ENCODE measurements at places on chromosomes 5 and 9.

DNA sequence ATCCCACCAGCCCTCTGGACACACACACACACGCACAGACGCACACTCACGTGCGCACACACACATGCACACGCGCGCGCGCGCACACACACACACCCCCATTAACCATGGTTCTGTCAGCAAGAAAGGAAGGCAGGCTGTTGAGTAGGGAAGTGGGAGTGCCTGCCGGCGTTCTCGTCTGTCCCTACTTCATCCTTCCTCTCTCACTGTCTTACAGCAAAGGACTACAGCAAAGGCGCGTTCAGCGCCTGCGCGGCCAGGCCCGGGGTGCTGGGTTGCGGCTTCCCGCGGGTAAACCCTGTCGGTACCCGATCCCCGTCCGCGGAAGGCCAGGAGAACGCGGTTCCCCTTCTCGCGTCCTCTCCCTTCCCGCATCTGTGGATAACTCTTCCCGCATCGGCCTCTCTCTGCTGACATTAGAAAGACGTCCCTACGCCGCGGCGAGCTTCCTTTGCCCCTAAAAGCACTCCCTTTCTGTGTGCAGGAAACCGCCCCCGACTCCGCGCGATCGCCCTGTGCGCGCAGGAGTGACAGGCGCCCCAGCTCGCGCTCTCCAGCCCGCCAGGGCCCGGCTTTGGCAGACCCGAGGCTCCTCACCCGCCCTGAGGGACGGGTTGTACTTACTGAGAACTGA lies 219.2 kb downstream of the AGTPBP1 start:
- no peak for DNase-seq

- DNase-seq, result no peak
Observed at GRCh38 chr5:11069041-11069440, 308.0 kb upstream of the DAP start.

- DNase-seq, result no peak
Observed at GRCh38 chr9:19026375-19026774, 6.6 kb downstream of the SAXO1 start.

DNA sequence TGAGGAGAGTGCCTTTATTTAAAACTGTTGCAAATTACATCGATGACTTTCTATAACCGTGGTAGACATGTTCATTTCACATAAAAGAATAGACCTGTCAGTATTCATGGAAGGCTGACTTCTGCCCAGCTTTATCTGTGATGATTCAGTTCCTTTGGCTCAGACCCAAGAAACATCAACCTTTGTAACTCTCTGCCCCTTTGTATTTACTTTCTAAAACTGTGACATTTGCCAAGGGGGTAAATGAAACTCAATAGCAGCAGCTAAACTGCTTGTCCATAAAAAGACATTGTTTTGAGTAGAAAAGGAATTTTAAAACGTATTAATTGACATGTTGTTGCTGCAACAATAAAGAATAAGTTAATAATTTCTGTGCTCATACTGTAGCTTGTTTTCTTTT lies 137.8 kb upstream of the ANKH start:
- DNase-seq, result no peak

GRCh38 chr5:652773-653350 lies 40.3 kb downstream of the TPPP start:
- DNase-seq, result no peak

GRCh38 chr9:93677641-93678136 lies 101.3 kb downstream of the PHF2 start:
- DNase-seq, result no peak

GRCh38 chr5:19047277-19047676 lies 940.7 kb downstream of the CDH18 start:
- DNase-seq, result no peak

DNA sequence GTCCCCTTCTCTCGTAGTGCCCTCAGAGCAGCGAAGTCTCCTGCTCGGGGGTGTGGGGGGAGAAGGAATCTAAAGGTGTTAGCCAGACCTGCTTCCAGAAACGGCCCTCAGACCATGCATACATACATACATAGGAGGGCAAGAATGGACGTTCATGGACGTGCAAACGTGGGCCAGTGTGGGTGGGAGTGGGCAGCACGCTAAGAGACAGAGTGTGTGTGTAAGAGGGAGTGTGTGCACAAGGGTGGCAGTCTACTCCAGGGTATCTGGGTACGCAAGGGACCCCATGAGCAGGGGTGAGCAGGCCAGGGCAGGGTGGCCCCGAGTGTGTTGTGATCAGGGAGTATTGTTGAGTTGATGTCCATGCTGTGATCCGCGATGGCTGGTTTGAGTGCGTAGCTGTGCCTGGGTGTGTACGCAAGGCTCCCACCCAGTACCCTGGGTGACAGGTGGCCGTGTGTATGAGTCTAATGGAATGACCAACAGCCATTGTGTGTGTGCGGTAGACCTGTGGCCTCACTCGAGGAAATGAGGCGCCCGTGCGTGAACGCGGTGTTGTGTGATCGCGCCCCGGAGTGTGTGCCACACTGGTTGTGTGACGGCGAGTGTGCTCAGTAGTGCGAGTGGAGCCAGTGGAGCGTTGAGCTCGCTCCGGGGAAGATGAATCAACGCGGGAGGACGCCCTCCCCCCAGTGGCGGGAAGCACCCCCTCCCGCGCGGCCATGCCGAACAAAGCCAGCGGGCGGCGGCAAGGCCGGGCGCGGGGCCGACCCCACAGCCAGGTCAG lies 826 bp downstream of the GPRIN1 start:
- DNase-seq, result no peak

- no peak for DNase-seq
Observed at GRCh38 chr5:114504560-114504959, 142.7 kb downstream of the KCNN2 start.

GRCh38 chr5:126443374-126443851 lies 20.2 kb downstream of the GRAMD2B start:
- DNase-seq, result no peak

DNA sequence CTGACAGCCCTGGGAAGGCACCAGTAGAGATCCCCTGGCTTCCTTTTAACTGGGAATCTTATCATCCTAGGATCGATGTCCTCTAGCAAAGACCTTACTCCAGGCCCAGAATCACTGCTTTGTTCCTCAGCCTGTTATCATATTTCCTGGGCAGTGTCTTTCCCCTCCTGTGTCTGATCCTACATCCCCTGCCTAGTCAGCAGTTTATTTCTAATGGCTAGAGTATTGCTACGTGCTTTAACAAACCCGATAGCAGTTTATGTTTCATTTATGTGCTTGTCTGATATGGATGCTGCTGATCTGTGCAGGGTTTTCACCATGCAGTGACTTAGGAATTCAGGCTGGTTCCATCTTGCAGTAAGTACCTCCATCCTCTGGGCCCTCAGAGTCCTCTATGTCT lies 20.9 kb upstream of the BARX1 start:
- DNase-seq, result no peak

DNA sequence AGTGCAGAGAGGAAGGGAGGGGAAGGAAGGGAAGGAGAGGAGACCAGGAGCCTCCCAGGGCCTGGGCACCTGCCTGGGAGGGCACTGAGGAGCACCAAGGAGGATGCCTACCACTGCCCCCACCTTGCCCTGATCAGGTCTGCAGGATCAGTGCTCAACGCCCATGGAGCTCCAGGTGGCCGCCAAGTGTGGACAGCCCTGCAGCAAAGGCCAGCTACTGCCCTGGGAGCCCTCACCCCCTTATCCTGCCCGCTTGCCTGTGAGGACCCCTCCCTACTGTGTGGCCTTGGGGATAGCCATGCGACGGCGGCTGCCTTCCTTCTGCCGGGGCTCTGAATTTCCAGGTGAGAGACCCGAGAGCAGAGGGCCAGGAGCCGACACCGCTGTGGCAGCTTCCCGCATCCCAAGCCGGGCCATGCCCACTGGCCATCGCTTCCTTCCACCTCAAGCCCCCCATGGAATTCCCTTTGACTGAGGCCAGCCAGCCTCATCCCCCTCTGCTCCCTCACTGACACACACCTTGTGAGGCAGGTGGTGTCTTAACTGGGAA lies 12.4 kb downstream of the ADAMTS2 start:
- no peak for DNase-seq

DNA sequence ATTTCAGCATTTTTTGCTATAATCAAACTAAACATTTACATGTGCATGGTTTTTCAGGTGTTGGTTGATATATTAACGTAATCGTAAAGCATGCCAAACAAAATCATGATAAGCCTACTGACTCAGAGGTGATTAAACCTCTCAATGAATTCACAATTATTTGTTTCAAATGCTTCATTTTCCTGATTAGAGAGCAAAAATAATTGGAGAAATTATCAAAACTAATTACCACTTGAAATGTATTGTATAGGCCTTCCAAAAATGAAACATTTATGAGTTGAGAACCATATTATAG lies 45.7 kb upstream of the JMY start:
- DNase-seq, result no peak

DNA sequence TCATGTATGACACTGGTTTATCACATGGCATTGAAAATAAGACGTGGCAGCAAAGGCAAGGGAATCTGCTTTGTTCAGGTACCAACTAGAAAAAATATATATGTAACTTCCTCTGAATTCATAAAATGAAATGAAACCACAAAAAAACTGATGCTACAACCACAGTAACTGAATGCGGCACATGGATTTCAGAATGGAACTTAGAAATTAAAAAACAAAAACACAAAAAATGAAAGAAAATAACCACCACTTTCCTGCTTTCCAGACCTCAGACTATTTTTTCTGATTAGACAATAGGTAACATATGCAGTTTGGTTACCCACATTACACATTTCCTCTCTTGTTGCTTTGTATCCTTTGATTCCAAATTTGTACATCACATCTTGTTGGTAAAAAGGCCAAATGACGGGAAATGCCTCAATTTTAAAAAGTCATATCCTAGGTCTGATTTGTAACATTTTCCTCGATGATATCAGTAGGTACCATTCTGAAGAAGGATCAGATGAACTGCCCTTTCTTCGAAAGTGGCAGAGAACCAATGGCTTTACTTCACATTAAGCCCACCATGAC lies 18.1 kb upstream of the PDCL start:
- no peak for DNase-seq

DNA sequence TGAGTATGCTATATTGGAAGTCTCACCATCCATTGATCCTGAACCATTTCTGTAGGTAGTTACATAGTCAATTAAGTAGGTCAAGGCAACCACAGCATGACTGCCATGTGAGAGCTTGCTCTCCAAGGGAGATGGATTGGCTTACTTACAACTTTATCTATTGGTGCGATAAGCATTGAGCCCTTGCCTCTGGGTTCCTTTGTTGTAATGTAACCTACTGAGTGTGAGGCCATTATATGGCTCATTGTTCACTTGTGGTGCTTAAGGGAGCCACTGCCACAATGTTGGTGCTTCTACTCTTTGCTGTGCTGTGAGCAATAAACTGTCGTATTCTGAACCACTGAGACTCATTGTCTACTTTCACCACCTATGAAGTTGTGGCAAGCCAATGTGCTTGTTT lies 510.6 kb upstream of the ITGA1 start:
- DNase-seq, result no peak

DNA sequence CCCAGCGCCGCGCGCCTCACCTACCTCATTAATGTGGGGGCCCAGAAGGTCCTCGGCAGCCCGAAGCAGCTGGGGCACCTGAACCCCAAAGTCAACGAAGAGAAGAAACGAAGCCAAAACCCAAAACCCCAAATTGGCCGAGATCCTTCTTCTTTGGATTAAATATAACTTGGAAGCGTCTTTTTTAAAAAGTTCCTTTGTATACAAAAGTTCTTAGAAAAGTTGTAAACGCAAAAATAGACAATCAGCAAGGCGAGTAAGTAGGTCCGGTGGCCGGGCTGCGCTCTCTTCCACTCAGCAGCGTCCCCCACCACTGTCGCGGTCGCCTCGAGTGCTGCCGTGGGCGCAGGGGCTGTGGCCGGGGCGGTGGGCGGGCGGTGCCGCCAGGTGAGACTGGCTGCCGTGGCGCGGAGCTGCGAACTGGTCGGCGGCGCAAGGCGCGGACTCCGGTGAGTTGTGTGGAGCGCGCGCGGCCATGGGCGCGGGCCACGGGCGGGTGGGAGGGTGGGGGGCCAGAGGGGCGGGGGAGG lies 360 bp downstream of the KLF4 start:
- DNase-seq, result no peak

GRCh38 chr9:134032456-134033222 lies 7.4 kb downstream of the BRD3OS start:
- DNase-seq, result no peak

GRCh38 chr9:100852088-100852487 lies 176.4 kb upstream of the PLPPR1 start:
- no peak for DNase-seq

DNA sequence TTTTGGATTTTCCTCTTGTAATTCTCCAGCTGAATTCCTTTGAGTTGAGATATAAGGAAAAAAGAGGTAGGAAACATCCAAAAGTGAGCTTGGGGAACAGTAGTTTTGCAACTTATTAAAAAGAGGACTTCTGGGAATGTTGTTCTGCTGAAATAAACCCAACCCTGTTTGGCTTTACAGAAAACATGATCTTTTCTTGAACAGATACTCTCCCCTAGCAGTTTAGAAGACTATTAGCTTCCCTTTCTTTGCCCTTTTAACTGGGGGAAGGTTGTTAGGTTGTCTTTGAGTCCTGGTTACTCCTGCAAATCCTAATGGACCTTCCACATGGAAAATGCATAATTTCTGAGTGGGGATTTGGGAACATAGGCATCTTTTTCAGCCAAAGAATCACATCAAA lies 168.7 kb upstream of the RPS23 start:
- no peak for DNase-seq

DNA sequence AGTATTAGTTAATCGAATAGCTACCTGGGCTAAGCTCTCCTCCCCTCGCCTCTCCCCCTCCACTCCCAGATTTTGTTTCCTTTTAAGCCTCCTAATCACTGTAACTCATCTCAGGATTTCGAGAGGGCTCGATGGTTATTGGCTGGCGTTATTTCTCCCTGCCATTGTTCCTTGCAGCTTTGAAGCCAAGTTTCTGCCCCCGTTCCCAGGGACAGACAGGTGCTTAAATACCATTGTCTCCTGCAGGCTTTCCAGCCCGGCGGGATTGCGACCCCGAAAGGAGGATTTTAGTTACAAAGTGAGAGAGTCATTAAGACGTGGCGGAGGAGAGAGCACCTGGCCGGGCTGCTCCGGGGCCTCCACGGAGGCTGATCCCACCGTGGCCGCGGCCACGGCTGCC lies 46.2 kb downstream of the ASS1 start:
- no peak for DNase-seq

DNA sequence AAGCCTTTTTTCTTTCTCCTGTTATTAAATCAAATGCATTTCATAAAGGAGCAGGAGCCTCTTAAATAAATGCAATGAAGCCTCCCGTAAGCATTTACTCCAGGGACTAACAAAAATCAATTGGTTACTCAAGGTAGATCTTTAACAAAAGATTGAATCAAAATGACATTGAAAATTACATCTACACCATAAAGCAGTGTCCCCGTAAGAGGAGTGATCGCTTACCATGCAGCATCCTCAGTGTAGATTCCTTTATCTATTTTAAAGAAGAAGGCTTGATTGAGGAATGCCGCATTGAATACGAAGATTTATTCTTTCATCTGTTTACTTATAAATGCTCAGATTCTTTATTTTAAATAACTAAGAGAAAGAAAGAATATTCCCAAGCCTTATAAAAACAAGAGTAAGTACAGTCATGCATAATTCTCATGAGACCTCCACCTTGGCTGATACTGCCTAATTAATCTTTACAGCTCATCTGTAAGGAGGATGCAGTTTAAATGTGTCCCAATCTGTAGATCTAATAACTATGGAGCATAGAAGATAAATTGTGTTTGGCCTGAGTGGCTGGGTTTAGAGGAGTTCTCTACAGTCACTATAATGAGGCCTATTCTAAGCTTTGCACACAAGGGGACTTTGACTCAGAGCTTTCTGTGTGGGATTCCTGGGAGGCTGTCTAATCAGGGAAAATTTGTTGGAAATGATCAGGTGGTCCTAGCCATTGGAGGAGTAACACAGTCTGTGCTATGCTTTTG lies 55.1 kb downstream of the PLPPR1 start:
- DNase-seq, result no peak

- no peak for DNase-seq
Observed at GRCh38 chr5:116989995-116990394, 415.4 kb upstream of the SEMA6A start.

Data from stimulated activated CD8-positive, alpha-beta memory T cell treated with anti-CD3 and anti-CD28 coated beads, Interleukin-2, amount 100 ng/mL, for 1 hour (primary cell).